NCI-H524 (cell line): ENCODE measurements at places on chromosomes 4 and X.

DNA sequence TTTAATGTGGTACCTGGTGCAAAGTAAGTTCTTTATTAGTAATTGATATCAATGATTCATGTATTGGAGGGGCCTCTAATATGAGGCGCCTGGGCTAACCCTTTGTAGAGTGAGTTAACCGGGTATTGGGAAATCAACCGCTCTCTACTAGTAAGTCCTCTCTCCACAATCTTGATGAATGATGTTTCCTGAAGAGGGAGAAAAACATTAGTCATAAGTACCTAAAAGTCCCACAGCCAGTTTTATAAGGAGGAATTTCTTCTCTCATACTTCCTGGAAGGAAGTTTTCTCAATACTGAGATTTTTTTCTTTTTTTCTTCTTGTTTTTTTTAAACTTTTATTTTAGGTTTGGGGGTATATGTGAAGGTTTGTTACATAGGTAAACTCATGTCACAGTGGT is 62.3 kb downstream of the AGTR2 start:
- DNase-seq, result no peak

DNA sequence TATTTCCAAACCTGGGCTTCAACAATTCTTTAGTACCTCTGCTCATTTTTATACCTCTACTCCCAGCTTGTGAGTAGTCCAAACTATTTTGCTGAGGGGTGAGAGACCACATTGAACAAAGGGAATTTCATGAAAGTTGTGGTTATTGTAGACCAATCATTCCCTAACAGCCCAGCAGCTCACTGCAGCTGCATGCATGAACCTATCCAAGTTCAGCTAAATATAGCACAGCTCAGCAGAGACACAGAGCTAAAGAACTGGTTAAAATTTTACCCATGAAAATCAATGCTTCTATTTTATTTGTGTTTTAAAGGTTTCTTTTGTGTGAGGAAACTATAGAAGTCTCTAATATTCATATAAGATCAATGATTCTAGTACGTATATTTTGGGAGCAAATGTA is 82.7 kb downstream of the TECRL start:
- no peak for DNase-seq

DNA sequence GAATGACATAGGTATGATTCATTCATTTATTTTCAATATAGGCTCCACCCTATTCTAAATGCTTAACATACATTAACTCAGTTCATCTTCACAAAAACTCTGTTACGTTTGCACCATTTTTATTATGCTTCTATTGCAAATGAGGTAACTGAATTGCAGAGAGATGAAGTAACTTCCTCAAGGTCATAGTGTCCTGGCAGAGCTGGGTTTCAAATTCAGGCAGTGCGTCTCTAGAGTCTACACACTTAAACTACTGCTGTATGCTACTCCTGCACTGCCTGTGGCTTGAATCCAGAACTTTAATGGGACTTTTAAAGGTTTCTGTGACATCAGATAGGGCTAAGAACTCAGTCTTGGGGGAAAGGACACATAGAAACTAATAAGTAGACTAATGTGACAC is 413.4 kb downstream of the UBE2NL start:
- no peak for DNase-seq

DNA sequence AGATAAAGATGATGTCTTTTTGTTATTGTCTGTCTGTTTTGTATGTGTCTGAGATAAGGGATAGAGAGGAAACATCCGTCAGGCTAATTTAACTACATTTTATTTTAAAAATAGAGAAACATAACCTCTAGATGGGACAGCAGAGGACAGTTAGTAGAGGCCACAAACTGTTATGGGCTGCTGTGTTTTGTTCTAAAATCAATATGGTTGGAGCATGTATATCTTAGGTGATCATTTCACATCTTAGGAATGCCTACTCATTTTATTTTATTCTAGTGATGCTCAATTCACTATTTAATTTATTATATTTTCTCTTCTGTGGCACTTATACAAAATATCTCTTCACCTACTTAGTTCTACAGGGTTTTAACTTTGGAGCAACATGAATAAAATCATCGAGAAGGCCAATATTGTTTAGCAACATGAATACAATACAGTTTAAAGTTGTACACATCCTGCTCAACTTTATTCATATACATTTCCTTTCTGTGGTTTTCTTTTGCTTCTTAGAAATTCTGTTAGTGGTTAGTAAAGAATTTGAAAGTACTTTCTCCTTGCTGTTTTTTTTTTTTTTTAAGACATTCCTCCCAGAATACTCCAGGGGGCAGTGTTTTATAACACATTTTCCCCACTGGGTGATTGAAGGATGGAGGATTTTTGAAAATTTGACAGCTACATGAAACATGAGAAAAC is 392.9 kb downstream of the UNC5C start:
- peak; percentile 22 for DNase-seq

- DNase-seq, result no peak
Measured at GRCh38 chr4:183149616-183150539, 50.8 kb downstream of the WWC2 start.

DNA sequence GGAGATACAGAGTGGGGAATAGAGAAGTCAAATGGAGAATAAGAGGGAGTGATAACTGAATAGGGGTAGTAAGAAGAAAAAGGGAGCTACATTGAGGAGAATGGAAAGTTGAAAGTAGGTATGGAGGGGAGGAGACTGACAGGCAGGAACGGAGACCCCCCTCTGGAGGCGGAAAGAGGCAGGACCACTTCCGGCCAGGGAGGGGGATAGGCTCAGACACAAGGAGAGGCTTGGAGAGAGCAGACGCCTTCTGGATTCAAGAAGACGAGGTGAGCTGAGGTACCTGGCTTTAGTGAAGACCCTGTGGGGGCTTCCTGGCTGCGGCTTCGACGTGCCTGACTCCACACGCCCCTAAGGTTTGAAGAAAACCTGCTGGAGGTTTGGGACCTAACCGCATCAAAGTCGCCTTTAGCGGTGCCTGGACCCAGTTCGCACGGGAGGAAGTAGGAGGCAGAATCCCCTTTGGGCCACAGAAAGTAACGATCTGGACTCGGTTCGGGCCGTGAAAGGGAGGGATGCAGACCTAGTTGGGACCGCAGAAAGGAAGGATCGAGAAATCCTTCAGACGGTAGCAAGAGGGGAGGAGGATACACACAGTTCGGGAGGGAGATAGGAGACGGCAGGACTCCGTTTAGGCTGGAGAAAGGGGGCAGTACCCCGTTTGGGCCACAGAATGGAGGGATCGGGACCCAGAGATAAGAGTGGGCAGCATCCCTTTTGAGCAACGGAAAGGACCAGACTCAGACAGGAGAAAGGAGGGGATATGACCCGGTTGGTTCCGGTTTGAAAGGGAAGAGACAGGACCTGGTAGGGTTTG is at the start of gene TRO:
TRO (plus strand) TSS at position 215 of the 817 bp plus-strand sequence. CDS start 1,423 bp downstream, outside the sequence.
- peak; percentile 74 for DNase-seq

DNA sequence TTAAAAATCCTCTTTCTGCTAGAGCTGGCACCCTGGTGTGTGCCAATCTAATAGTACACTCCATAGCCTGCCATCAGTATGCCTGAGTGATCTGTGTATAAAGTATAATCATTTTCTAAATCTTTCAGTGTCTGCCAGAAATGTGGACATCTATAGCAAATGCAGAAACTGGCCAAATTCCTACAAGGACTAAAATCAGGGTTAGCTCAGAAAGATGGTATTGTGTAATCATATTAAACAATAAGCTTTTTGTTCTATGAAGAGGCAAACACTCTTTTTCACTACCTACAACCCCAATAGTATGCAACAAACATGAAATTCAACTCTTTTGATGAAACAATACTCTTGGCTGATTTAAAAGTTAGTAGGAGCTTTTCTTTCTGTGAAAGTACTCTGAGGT is 7.7 kb upstream of the TXLNG start:
- no peak for DNase-seq

DNA sequence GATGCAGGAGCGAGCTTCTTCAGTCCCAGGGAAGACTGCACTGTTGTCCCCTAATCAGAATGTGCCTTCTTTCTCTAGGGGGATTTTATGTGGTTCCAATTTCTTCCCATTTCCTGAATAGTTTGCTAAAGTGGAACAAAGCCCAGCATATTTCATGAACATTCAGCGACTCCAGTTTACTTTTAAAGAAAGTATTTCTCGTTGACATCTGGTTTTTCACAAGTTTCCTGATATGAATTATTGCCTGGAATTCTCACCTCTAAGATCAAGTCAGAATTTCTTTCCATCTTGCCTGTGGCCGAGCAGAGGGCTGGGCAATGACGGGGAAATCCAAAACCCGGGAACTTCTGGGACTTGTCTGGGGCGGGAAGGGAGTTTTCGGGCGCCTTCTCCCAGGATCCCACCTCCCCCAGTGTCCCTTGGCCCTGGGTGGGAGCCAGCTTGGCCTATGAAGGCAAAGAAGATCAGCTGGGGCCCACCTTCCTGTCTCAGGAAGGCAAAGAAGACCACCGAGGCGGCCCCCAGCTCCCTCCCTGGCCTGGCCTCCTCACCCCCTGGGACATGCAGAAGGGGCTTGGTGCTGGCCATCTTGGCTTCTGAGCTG is 15.4 kb downstream of the SORCS2 start:
- no peak for DNase-seq

DNA sequence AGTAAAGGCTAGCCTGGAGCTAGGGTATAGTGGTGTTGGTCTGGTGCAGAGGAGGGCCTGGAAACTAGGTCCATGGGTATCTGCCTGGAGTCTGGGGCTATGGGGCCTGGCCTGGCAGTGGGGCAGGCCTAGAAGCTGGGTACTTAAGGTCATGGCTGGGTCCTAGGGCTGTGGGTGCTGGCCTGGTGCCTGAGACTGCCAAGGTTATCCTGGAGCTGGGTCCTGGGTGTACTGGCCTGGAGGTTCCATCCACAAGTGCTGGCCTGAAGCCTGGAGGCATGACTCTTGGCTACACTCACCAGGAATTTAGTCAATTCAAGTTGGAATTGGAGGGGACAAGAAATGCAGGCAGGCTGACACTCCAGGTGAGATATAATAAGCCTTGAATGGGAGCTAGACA is 108.4 kb upstream of the ZCCHC13 start:
- DNase-seq, result no peak

DNA sequence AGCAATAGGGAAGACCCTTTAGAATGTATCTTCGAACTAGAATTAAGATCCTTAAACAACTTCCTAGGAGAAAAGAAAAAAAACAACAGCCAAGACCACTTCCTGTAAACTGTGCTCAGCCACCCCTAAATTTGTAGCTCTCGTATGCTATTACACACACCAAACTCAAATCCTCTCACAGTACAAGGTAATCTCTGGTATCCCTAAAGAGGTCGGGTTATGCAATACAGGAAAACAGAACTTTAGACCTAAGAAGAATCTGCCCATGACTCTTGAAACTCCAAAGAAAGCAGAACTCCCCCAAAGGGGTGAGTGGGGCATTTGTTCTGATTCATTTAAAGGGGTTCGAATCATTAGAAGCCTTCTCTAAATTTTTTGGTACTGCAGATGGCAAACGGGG is 170.9 kb upstream of the CASK start:
- no peak for DNase-seq

GRCh38 chrX:15855568-15856221 is 1.1 kb upstream of the AP1S2 start:
- DNase-seq, result peak; percentile 40

DNA sequence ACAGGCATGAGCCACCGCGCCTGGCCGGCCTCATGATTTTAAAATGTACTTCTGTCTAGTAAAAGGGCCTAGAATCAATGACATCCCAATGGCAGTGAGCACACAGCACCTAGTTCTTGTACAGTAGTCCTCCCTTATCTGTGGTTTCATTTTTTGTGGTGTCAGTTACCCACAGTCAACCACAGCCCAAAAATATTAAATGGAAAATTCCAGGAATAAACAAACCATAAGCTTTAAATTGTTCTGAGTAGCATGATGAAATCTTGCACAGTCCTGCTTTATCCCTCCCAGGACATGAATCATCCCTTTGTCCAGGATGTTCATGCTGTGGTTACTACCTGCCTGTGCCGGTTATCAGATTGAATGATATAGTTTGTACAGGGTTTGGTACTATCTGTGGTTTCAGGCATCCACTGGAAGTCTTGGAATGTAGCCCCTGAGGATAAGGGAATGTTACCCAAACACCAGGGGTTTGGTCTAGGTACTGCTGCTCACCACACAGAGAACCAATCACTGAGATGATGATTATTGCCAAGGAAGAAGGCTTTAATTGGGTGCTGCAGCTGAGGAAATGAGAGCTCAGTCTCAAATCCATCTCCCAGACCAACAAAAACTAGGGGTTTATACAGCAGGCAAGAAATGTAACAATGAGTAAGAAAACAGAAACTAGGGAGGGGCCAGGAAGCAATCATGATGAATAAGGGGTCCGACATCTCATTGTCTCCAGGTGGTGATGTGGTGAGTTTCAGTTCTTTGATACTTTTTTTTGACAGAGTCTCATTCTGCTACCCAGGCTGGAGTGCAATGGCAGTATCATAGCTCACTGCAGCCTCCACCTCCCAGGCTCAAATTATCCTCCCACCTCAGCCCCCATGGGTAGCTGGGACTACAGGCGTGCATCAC is 16.2 kb upstream of the FHL1 start:
- DNase-seq, result no peak

DNA sequence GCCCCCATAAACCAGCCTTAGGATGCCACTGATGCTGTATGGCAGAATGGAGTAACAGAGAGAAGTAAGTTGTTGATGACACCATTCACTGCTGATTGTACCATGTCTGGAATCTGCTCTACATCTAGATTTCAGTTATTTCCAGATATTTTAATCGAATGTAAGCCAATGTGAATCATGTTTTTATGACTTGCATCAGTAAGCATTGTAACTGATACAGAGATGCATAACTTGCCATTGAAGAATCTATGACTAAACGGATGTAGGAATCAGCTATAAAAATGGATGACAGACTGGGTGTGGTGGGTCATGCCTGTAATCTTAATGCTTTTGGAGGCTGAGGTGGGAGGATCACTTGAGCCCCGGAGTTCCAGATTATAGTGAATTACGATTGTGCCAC is 161.0 kb upstream of the GATB start:
- no peak for DNase-seq

- DNase-seq, result no peak
Measured at GRCh38 chr4:59060002-59060846, 1950.0 kb upstream of the IGFBP7 start.

GRCh38 chrX:132651421-132652086 is 162.7 kb upstream of the MBNL3 start:
- peak; percentile 19 for DNase-seq
